ENCODE measurements at places on chromosomes 6 and 20. TPM values are rescaled to one million over a fixed set of nuclear protein-coding genes. Genes with fewer than 3 reads are reported as not detected.

PGBD1 gene
- polyA plus RNA-seq, result 5.6 TPM

SLC35B2 gene
- polyA plus RNA-seq, result 107 TPM

GJA10 gene
- polyA plus RNA-seq, result not detected

DNAJC5 gene
- 36.7 TPM for polyA plus RNA-seq

RNF39 gene
- polyA plus RNA-seq, result not detected

ASIP gene
- polyA plus RNA-seq, result not detected

ZNF165 gene
- 0.14 TPM for polyA plus RNA-seq

FOXQ1 gene
- polyA plus RNA-seq, result 0.07 TPM

ANKEF1 gene
- polyA plus RNA-seq, result 0.78 TPM

TMEM170B gene
- polyA plus RNA-seq, result 0.22 TPM

CCR6 gene
- not detected for polyA plus RNA-seq

MRAP2 gene
- polyA plus RNA-seq, result not detected

MYB gene
- polyA plus RNA-seq, result 0.09 TPM

CYP21A2 gene
- polyA plus RNA-seq, result 0.05 TPM

SIRPB2 gene
- not detected for polyA plus RNA-seq

GDAP1L1 gene
- polyA plus RNA-seq, result not detected

TP53RK gene
- polyA plus RNA-seq, result 13.3 TPM

POPDC3 gene
- 29.1 TPM for polyA plus RNA-seq

MDFI gene
- polyA plus RNA-seq, result 0.35 TPM

CABLES2 gene
- polyA plus RNA-seq, result 4.9 TPM

TBX18 gene
- polyA plus RNA-seq, result 0.69 TPM

SERPINB6 gene
- polyA plus RNA-seq, result 120 TPM

Data from AG04450 (cell line).